ENCODE measurements at places on chromosomes 13 and 19.

DNA sequence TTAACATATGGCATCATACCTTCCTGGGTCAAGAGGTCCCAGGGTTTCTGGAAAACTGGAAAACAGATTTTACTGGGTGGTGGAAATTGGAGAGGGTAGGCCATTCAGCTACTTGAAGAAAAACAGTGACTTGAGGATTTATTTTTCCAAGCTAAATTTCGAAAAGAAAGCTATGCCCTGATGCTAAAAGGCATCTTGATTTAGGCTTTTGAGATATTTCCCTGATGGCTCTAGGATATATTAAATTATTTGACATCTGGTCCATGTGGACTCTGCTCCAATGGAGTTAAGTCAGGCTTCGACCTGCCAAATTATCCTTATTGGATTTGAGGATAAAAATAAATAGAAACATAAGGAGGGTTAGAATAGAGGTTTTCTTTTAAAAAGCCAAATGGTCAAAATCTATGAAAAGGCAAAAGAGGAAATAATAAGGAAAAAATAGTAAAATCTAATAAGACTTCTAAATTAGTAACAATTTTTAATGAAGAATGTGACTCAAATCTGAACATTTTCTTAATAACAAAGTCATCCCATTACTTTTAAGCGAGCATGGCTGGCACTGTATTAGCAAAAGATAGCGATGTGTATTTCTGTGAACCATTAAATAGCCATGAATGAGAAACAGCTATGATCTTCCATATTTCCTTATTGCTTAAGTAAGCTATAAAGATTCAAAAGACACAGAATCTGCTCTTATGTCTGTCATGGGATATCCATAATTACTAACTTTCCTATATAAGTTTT is 190.0 kb upstream of the MIR17HG start:
- no peak for DNase-seq

DNA sequence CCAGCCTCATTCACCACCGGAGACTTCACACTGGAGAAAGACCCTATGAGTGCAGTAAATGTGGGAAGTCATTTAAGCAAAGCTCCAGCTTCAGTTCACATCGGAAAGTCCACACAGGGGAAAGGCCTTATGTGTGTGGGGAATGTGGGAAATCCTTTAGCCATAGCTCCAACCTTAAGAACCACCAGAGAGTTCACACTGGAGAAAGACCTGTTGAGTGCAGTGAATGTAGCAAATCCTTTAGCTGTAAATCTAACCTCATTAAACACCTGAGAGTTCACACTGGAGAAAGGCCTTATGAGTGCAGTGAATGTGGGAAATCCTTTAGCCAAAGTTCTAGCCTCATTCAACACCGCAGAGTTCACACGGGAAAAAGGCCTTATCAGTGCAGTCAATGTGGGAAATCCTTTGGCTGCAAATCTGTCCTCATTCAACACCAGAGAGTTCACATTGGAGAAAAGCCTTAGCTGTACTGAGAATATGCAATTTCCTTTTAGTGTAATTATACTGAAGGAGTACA is 8.8 kb downstream of the ZNF211 start:
- no peak for DNase-seq

GRCh38 chr13:113973218-113974164 is at the start of gene C13orf46:
Gene C13orf46 (minus strand): TSS chr13:113974076. CDS start chr13:113973997, 79 bp downstream.
- no peak for DNase-seq

- no peak for DNase-seq
These were observed 103.9 kb downstream of the ZIC5 start for GRCh38 chr13:99867535-99868257.

- no peak for DNase-seq
These were observed 95.3 kb upstream of the TM9SF2 start for GRCh38 chr13:99405966-99406365.

GRCh38 chr13:109204657-109205056 is 575.2 kb downstream of the MYO16 start:
- DNase-seq: no peak

- peak; percentile 16 for DNase-seq
These were observed 102.0 kb downstream of the SLITRK1 start for GRCh38 chr13:83780227-83780626.

- peak; percentile 64 for DNase-seq
These were observed 3.1 kb downstream of the JUNB start for GRCh38 chr19:12794196-12794941.

- DNase-seq: no peak
These were observed 2.3 kb upstream of the LTBP4 start for GRCh38 chr19:40598918-40599307.

- no peak for DNase-seq
These were observed 999 bp upstream of the TNFAIP8L1 start for GRCh38 chr19:4638317-4638716.

DNA sequence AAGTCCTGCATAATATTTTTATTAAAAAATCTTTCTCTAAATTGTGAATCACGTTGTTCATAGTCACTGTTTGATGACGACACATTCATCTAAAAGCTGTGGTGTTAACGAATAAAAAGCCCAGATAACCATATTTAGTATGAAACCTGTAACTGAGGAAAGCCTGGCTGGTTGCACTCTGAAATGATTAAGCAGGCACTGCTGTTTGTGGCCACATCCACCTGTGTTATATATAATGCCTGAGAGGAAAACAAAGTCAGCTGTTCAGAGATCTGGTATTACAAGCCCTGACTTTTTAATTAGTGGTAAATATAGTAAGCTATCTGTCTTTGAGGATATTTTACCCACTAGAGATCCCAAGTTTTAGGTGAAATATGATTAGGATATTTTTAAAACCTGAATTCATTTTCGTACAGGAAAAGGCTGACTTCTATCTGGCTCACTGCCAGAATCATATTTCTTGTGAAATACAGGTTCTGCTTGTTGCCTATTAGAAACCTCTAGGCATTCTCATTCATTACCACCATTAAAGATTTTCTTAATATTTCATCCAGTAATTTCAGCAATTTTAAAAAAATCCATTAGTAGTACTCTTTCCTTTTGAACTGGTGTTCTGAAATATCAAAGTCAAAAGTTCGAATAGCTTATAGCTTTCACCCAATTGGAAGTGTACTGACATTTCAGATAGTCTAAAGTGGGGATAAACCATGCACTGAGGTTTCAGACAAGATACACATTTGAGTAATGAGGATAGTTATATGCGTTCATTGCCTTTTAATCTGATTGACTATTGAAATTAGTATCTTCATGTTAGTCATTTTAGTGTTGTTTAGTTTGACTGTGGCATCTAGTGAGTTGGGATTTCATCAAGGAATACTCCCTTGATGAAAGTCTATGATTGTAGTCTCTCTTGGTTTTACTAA is 79.7 kb downstream of the LMO7 start:
- peak; percentile 24 for DNase-seq

- no peak for DNase-seq
These were observed 23.5 kb upstream of the QTRT1 start for GRCh38 chr19:10677751-10678150.

DNA sequence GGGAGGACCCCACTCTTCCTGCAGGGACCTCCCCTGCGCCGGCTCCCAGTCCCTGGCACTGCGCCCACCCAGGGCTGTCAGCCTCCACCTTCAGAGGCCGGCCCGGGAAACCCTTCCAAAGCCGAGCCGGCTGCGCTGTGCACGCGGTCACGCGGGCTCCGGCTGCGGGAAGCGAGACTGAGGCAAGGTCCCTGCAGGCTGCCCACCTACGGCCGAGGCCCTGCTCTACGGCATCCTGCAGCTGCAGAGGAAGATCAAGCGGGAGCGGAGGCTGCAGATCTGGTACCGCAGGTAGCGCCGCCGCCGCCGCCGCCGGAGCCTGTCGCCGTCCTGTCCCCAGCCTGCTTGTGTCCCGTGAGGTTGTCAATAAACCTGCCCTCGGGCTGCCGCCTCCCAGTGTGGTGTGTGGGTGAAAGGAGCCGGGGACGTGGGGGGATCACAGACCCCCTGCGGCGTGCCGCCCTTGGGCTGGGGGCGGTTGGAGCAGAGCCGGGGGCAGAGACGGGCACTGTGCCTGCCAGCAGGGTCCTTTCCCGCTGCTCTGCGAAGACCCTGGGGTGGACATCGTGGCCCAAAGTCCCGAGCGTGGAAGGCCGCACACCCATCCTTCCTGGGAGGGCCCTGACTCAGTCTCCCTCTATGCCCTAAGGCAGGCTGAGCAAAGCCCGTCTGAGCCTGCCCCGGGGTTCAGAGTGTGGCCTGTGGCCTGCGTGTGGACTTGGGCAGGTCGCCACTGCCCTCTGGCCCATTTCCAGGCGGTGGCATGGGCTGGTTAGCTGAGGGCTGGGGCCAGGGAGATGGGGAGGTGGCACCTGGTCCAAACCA is 5.9 kb downstream of the GAMT start:
- no peak for DNase-seq

GRCh38 chr19:28968721-28969120 is 244.2 kb downstream of the UQCRFS1 start:
- DNase-seq: no peak

DNA sequence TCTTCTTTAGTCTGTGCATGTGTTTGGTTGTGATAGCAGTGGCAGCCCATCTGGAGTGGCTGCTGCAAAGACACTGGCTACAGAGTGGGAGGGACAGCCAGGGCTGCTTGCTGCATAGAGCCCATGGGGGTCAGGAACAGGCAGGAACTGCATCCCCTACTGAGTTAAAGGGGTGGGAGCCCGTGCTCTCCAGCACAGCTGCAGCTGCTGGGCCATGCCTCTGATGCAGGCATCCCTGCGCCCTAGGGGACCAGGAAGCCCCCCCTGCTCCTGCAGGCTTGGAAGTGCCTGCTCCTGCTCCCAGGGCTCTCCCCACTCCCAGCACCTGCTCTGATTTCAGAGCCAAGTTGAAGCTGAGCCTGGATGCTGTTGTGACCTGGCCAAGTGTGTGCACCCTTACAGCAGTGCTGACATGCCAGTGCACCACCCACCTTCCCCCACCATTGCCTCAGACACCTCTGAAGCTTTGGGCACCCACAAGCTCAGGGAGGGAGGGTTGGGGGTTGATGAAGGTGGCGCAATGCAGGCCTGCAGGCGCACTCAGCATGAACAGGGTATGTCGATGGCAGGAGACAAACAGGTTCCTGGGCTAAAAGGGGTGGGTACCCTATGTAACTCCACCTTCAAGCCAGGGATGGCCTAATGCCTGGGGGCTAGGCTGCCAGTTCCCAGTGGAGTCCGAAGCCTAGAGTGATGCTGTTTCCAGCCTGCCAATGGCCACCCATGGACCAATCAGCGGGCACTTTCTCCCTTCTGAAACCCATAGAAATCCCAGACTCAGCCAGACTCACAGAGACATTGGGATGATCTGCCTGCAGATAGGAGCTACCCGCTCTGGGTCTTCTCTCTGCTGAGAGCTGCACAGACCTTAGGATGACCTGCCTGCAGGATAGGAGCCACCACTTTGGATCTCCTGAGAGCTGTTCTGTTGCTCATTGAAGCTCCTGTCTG is 919.9 kb upstream of the MIR17HG start:
- no peak for DNase-seq

- no peak for DNase-seq
These were observed 472.7 kb downstream of the DIAPH3 start for GRCh38 chr13:59690857-59691500.

- no peak for DNase-seq
These were observed 29.8 kb upstream of the VSTM2B start for GRCh38 chr19:29495901-29496441.

GRCh38 chr13:50224534-50224933 is 209.3 kb downstream of the KCNRG start:
- peak; percentile 24 for DNase-seq

GRCh38 chr19:2475018-2475701 is 767 bp upstream of the GADD45B start:
- peak; percentile 73 for DNase-seq

DNA sequence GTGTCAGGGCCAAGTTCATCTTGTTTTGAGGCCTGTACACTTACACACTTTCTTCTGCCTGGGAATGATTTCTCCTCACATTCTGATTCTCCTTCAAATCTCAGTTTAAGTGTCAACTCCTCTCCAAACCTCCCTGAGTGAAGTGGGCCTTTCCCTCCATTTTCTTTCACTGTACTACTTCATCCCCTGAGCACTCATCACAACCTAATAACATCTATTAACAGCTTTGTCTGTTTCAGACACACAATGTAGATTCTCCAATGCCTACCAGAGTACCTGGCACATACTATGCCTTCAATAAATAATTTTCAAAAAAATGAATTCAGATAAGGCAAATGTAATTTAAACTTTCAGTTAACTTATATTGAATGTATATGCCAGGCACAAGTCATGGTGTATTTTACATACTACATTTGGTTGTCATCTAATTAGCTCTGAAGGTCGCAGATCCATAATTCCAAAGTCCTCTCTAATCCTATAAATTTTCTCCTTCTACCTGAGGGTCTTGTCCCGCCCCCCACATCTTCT is 357 bp upstream of the COG6 start:
- DNase-seq: no peak

DNA sequence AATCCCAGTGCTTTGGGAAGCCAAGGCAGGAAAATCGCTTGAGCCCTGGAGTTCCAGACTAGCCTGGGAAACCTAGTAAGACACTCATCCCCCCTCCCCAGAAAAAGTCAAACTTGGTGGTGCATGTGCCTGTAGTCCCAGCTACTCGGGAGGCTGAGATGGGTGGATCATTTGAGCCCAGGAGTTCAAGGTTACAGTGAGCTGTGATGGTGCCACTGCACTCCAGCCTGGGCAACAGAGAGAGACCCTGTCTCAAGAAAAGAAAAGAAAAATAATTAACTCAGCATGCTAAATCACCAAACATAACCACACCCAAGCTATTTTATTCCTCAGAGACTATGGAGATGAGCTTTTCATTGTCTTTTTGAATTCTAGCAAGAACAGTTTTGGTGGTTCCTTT is 56.2 kb upstream of the SCEL start:
- DNase-seq: no peak

DNA sequence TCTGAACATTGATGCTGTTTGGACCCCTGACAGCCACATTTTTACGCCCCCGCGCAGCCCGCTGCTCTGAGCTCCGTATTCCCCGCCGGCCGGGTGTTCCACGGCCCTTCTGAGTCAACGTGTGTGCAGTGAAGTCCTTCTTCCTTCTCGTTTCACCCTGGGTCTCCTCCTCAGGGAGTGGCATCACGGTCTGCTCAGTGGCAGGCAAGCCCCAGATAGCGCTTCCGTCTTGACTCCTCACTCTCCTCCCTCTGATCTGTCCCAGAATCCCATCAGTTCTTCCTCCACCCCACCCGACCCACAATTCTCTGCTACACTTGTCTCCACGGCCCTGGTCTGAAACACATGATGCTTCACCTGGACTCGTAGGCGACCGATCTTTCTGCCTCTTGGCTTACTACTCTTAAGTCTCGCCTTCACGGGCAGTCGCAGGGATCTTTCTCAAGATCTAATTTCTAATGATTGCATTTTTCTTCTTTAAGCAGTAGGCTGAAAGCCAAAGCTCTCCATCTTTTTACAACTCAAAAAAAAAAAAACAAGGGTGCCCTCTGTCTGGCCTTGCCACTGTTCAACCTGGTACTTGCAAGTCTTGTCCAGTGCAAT is 33.9 kb downstream of the CCNE1 start:
- no peak for DNase-seq

DNA sequence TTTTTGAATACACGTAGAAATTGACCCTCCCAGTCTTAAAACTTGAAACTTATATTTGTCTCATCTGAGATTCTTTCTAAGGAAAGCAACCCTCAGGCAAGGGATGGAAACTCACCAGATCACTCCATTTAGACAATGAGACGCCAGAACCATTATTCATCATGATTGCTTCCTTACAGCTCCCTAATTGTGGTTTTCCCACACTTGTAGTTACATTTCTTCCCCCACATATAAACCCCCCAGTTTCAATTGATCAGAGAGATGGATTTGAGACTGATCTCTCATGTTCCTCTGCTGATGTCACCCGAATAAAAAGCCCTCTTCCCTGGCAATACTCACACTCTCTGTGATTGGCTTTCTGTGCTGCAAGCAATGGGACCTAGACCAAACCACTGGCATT is 197.9 kb upstream of the STARD13 start:
- no peak for DNase-seq
